HepG2 (cell line): ENCODE measurements at places on chromosomes 13 and 19.

DNA sequence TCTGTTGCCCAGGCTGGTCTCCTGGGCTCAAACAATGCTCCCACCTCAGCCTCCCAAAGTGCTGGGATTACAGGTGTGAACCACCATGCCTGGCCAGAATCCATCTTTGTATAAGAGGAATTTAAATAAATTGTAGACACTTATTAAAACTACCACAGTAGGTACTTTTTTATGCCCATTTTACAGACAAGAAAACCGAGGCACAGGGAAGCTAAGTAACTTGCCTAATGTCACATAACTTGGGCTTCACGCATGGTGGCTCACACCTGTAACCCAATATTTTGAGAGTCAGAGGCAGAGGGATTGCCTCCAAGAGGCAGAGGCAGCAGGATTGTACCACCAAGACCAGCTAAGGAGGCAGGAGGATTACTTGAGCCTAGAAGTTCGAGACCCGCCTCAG lies 22.7 kb upstream of the CALM3 start:
- DNase-seq: no peak

GRCh38 chr19:10471909-10472308 lies 31.2 kb downstream of the KEAP1 start:
- DNase-seq: peak; percentile 54

DNA sequence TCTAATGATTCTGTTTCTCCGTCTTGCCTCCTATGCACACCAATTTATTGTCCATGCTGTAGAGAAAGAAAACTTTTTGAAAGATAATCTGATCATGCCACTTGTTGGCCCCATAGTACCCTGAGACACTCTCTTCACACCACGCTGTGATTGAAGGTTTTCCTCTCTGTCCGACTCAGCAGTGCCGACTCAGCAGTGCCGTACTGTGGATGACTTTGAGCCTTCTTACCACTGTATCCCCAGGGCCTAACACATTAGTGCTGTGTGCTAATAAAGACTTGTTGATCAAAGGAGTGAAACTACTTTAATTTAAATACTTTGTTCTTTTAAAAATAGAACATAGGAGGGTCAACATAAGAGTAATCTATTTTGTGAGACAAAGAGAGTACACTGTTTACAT lies 429.6 kb downstream of the KLF12 start:
- no peak for DNase-seq

GRCh38 chr19:51081476-51081875 lies 1.2 kb downstream of the KLK14 start:
- no peak for DNase-seq

DNA sequence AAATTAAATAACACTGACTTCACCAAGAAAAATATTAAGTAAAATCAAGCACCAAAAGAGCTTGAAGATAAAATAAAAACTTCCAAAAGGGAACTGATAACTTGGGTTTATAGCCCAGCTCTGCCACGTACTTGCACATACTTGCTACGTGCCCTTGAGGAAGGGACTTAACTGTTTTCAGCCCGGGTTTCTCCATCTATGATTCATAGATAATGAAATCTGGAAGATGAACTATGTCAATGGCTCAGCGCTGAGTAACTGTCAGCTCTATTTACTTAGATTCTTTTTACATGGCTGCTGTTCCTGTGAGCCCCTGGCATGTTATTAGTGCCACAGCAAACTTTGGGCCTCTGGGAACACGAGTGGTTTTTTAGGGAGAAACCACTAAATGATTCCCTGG lies 9.6 kb upstream of the ZC3H13 start:
- DNase-seq: no peak

- no peak for DNase-seq
These were observed 6.0 kb upstream of the SIGLEC12 start for GRCh38 chr19:51507640-51508058.

GRCh38 chr19:49119411-49120324 lies at the start of gene PPFIA3:
Gene PPFIA3, plus strand, starts transcription at chr19:49119544. Its CDS starts 8,330 bp downstream, at chr19:49127874.
- no peak for DNase-seq

DNA sequence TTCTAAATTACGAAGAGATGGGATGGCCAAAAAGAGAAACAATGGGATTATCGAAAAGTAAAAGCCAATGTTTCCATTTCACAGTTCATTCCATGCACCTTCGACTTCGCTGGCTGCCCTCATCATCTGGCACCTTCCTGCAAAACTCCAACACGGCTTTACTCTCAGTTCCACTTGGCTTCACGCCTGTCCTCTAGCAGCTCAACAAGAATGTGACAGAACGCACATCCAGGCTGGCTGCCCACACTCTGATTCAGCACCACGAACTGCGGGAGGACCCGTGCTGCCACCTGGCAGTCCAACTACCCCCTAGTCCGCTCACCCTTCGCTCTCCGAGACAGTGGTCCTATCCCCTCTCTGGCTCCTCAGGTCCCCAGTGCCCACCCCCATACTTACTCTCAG lies 11.7 kb downstream of the ATP7B start:
- DNase-seq: no peak

- no peak for DNase-seq
These were observed 178.2 kb downstream of the NDFIP2 start for GRCh38 chr13:79659121-79659521.

- DNase-seq: no peak
These were observed 807.1 kb downstream of the DIAPH3 start for GRCh38 chr13:59356607-59357006.

DNA sequence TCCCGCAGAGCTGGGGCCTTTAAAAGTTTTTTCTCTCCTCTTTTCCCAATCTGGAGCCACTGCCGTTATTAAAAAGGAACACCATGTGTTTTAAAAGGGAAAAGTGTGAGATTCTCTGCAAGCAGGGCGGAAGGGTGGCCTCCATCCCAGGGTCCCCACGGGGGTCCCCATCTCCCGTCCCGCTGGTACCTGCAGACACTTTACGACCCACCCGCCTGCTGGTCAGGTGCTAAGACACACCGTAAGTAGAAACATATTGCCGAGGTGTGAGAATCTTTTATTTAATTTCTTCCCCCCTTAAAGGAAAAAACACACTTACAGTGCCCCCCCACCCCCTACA lies 1.8 kb downstream of the CRLF1 start:
- no peak for DNase-seq

GRCh38 chr13:97018029-97018819 lies 23.9 kb upstream of the OXGR1 start:
- peak; percentile 36 for DNase-seq

- no peak for DNase-seq
These were observed 2.9 kb downstream of the HTR2A start for GRCh38 chr13:46893798-46894560.

- DNase-seq: no peak
These were observed 261.3 kb downstream of the ATP8A2 start for GRCh38 chr13:25633093-25633492.

DNA sequence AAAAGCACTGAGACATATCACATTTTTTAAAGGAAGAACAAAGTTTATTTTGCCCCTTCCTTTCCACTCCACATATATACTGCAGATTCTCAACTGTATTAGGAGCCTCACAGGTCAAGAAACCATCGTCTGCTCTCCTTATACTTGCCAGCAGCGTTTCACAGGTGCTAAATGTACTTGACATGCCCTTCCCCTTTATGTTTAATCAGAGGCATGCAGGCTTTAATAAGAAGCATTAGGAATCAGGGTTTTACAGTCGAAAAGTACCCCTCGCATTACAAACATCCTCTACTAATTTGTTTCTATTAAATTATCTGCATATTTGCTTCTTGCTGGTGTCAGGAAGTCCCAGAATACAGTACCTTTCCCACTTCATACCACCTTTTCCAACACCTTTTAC lies 3.7 kb upstream of the RAP2A start:
- DNase-seq: no peak

- DNase-seq: no peak
These were observed 51.7 kb upstream of the RFXAP start for GRCh38 chr13:36767276-36767675.

- no peak for DNase-seq
These were observed 138.2 kb downstream of the KCNRG start for GRCh38 chr13:50153401-50153800.

GRCh38 chr13:22220151-22221135 lies 549.6 kb downstream of the FGF9 start:
- no peak for DNase-seq
